ENCODE measurements at places on chromosomes 1 and 21.

GRCh38 chr1:98949166-98949565 is 55.5 kb downstream of the PLPPR5 start:
- no peak for DNase-seq

- no peak for DNase-seq
These were observed 134.4 kb upstream of the SMYD2 start for GRCh38 chr1:214146523-214146922.

DNA sequence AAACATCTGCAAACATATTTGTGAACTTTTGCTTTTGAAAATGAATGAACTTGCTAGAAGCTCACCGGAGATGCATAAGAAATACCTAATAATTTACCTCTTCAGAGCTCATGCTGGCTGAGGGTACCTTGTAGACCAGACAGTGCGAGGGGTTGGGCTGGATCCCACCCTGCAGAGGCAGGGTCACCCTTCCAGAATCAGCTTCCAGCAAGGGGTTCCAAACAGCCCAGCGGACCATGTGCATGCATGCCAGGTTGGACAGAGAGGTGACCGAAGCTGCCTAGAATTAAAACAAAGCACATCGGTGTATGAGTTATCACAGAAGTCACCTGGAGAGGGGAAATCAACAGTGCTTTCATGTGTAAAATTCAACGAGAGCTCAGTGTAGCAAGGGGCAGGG is 59.2 kb downstream of the NPHP4 start:
- no peak for DNase-seq

- DNase-seq: no peak
These were observed 41.7 kb upstream of the RAB4A start for GRCh38 chr1:229229137-229229720.

DNA sequence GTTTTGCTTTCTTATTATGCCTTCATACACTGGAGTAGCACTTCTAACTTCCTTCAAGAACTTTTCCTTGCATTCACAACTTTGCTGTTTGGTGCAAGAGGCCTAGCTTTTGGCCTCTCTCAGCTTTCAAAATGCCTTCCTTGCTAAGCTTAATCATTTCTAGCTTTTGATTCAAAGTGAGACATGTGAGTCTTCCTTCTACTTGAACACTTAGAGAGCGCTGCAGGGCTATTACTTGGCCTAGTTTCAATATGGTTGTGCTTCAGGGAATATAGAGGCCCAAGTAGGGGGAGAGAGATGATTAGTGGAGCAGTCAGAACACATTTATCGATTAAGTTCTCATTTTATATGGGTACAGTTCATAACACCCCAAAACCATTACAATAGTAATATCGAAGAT is 12.4 kb downstream of the ANGEL2 start:
- DNase-seq: no peak

- no peak for DNase-seq
These were observed 707 bp downstream of the PRCC start for GRCh38 chr1:156767879-156768604.

GRCh38 chr1:223486366-223486765 is 93.2 kb downstream of the CCDC185 start:
- DNase-seq: peak; percentile 3

DNA sequence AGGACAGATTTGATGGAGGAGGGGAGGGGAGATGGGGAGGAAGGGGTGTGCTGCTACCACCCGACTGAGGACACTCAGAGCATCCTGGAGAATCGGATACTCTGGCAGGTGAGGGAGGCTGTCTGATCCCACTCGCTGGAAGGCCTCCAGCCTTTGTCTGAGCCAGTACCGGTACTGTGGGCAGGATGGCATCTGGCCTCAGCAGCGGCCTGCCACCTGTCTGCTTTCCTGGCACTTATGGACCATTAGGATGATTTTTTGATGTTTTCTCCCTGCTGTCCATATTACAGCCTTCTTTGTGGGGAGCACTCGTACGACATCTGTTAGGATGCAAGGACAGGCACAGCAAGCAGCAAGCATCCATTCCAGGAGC is 11.5 kb downstream of the ATP2B4 start:
- DNase-seq: no peak

- no peak for DNase-seq
These were observed 589.1 kb upstream of the ADAMTS5 start for GRCh38 chr21:27555996-27556395.

DNA sequence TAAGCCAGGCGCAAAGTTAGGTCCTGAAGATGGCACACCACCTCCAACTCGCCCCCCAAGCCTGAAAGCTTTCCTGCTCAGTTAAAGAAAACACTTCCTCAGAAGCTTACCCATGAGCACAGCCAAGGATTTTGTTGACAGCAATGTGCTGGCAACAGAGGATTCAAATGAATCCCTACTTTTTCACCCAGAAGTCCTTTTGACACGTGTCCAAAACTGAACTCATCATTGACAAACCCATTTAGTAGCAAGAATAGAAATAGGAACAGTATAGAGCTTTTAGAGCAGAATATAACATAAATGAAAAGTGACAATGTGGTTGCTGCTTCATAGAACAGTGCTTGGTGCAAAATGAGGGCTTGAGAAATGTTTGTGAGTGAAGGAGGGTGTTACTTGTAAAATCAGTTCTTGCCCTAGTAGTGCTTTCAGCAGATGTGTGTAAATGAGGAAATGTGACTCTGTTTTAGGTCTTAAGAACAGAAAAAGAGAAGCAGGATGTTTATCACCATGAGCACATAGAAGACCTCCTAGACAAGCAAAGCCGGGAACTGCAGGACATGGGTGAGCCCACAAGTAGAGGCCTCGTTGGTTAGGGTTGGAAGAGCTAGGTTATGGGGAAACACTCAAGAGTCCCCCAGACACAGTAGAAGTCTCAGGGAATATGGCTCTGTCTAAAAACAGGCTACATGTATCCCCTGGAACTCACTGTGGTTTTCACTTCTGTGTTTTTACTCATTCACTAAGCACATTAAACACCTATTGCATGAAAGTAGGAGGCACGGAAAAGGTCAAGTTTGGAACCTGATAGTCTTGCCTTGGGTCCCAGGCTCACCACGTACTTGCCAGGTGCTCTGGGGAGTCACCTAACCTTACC is 48.6 kb upstream of the TMEM125 start:
- no peak for DNase-seq

DNA sequence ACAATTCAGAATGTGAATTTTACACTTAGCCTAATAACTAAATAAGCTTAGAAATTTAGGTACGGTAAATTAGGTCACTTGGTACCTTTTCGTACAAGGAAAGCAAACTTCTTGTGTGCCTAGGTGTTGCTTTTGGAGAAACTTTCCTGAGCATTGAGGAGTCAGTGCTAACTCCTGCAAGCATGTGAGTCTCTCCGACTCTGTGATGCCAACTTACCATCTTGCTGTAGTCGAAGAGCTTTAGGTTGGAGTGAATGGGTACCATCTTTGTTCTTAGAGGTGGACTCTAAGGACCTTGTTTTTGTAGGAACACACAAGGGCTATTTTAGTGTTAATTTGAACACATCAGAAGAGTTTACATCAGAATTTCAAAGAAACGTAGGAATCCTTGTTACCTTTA is 688.9 kb downstream of the USP25 start:
- no peak for DNase-seq

- no peak for DNase-seq
These were observed 25.8 kb upstream of the KCNA10 start for GRCh38 chr1:110544753-110545152.

DNA sequence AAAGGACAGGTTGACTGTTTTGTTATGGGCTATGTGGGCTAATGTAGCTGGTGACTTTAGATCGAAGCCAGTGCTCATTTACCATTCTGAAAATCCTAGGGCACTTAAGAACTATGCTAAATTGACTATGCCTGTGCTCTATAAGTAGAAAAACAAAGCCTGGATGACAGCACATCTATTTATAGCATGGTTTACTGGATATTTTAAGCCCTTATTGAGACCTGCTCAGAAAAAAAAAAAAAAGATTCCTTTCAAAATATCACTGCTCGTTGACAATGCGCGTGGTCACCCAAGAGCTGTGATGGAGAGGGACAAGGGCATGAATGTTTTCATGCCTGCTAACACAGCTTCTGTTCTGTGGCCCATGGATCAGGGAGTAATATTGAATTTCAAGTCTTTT is 48.1 kb downstream of the CAMSAP2 start:
- DNase-seq: no peak

- DNase-seq: peak; percentile 18
These were observed 68.3 kb upstream of the BCAR3 start for GRCh38 chr1:93749894-93750301.

DNA sequence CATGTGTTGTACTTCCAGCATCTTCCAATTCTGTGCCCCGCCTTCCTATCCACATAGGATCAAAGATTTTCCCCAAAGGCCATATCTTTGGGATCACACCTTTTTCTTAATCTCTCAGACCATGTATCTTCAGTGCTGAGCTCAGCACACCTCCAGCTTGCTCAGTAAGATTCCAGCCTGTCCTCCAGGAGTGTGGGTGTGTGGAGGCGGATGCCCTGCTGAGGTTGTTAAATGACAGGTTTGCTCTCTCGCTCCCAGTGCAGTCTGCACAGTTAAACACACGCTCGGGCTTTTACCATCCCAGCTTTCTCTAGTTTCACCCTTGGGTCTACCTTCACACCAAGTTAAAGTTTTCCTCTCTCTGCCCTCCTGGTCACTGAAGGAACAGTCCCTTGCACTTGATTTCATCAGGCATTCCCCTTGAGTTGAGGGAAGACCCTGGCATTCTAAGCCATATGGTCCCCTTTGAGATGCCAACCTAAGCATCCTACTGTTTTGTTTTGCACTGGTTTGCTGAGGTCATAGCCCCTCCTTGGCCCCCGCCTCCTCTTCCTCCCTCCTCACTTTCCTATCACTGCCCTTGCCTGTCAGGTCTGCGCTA is 13.7 kb downstream of the MYOG start:
- DNase-seq: no peak

- no peak for DNase-seq
These were observed 107.2 kb downstream of the DNM3 start for GRCh38 chr1:171948511-171948910.

- no peak for DNase-seq
These were observed 69.4 kb downstream of the VAV3 start for GRCh38 chr1:107895403-107896191.

GRCh38 chr1:6101826-6102531 is 56.3 kb downstream of the KCNAB2 start:
- no peak for DNase-seq

DNA sequence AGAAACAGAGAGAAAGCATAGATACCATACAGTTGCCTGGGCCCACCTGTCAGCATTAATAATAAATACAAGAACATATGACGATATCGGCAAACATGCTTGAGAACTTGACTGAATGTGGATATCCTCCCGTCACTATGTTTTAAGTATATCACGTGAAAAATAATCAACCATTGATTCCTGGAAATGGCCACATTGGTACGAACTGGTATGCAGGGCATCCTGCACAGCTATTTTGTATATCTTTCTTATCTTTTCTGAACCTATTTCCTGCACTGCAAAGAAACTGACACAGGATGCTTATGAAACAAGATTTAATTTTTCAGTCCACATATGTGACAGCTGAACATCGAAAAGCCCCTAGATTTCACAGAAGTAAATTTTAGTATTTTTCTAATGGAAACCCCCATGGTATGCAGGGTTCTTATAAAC is 22.8 kb upstream of the RGS1 start:
- no peak for DNase-seq

DNA sequence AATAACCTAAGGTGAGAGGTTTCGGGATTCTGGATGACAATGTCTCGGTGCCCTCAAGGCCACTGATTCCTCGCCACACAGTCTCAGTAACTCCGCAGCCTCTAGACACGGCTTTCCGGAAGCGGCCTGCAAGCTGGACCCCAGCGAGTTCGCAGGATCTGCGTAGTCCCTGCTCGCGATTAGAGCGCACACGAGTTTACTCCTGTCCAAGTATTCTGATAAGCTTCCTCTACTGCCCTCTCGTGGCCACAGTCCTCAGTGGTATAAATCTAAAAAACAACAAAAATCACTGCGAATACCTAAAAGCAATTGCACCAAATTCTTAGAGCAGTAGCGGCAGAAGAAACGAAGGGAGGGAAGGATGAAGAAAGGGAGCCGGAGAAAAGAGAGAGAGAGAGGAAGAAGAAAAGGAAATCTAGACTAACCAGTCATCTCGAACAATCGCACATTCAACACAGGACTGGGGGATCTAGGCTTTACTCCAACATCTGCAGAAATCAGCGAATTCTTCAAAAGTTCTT is 1.1 kb upstream of the PLXNA2 start:
- peak; percentile 81 for DNase-seq

DNA sequence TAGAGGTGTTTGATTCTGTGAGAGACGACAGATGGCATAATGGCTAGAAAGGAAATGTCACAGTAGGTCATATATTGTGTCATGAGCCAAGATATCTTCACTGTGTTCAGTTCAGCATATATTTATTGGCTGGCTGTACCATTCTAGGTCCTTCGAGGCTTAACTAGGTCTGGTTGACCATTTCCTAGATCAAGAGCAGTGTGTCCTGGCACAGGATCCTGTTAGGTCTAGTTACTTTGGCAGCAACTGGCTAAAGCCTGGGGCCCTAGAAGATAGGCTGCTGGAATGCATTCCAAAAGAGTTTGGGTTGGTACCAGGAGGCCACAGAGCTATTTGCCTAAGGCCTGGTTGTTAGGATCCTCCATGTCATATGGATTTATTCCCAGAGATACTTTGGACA is 20.9 kb downstream of the ZBTB40 start:
- no peak for DNase-seq

DNA sequence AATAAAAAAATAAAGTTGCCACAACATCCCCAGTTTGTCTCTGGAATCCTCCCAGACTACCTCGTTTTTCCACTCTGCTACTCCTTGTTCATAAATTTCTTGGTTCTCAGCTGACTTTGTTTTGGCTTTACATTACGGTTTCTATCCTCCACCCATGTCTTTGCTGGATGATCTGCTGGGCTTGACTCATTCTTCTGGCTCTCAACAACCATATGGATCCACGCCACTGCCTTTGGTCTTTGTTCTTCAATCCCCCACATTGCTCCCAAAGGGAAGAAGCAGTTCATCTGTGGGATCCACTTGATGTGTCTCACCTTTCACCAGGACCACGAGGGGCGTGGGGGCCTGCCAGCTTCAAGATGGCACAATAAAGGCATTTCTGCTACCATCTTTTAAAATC is 67.1 kb upstream of the NBL1 start:
- DNase-seq: no peak

DNA sequence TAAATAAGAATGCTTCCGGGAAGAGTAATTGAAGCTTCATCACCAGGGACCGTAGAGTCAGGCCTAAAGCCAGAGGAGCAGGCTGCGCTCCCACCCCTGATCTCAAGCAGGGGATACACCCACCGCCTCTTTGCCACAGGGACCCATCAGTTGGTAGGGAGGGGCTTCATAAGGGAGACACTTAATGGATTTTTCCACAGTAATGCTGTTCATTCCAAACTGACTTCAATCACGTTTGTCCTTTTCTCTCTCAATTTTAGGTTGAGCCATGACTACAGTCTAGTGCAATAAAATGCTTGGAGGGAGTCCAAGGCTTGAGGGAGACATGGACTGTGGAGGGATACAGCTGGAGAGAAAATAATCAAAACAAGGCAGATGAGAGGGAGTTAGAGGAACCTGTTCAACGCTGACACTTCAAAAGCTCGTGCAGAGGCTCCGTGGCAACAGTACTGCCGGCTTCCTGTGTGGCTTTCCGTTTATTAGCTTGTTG is 111.5 kb downstream of the SEC16B start:
- DNase-seq: no peak

GRCh38 chr1:48617252-48617651 is 145.2 kb upstream of the SPATA6 start:
- DNase-seq: no peak

- no peak for DNase-seq
These were observed 60.1 kb upstream of the PTCH2 start for GRCh38 chr1:44903011-44903680.

GRCh38 chr1:247387096-247387495 is 28.9 kb upstream of the NLRP3 start:
- DNase-seq: no peak

Data from HCT116 (cell line).